ENCODE measurements at places on chromosomes 1 and 21.
A peak's percentile ranks its signal among the peaks of the same experiment; 100 is the strongest.

- no peak for DNase-seq
Measured at GRCh38 chr1:108075055-108075454, 110.1 kb upstream of the VAV3 start.

GRCh38 chr1:181603735-181604410 lies 120.6 kb downstream of the CACNA1E start:
- no peak for DNase-seq

DNA sequence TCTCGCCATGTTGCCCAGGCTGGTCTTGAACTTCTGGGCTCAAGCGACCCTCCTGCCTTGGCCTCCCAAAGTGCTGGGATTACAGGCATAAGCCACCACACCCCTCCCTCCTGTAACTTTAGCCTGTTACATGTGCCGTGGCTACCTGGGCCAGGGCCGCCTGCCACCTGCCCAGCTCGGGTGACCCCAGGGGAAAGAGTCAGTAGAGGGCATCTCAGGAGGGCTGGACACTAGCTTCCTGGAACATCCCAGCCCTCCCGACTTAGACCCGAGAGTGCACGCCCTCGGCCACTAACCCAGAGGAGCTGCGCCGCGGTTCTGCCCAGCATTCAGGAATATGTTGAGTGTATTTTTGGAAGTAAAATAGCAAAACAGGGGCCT lies 40.4 kb upstream of the TMEM52 start:
- no peak for DNase-seq

- DNase-seq, result peak; percentile 86
Measured at GRCh38 chr1:68954841-68955240, 458.0 kb upstream of the DEPDC1 start.

GRCh38 chr1:184610876-184611595 lies 143.6 kb downstream of the EDEM3 start:
- peak; percentile 9 for DNase-seq

DNA sequence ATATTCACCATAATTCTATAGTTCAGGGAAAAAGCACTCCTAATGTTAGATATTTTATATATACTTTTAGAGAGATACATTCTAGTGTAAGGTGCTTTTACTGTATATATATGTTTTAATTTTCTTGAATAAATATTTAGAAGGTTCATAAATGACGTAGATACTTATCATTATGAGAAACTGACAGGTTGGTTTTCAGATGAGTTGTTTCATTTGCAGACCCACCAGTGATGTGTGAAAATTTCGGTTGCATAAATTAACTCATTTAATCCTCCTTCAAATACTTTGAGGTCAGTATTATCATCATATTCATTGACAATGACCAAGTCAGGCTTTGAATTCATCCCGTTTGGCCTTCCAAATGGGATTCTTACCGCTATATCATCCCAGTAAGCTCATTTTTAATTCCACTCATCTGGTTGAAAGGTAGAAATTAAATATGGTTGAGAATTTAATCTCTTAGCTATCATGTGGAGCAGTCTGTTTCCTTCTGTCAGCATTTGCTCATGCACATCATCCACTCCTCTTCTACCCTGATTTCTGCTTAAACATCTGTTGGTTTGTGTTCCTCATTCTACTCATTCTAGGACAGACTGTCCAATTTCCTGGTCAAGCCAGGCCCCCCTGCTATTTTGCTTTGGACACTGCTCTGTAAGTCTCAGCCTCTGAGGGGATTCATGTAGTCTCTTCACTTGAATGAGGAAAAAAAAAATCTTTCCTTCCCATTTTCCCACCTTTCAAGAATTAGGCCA lies 1156.6 kb downstream of the PLA2G4A start:
- no peak for DNase-seq

- no peak for DNase-seq
Measured at GRCh38 chr1:160653620-160654016, 6.8 kb upstream of the SLAMF1 start.

- peak; percentile 77 for DNase-seq
Measured at GRCh38 chr1:247007511-247008405, at the start of gene ZNF695. Gene ZNF695 (minus strand): TSS chr1:247008057. CDS start chr1:247007908, 149 bp downstream.

DNA sequence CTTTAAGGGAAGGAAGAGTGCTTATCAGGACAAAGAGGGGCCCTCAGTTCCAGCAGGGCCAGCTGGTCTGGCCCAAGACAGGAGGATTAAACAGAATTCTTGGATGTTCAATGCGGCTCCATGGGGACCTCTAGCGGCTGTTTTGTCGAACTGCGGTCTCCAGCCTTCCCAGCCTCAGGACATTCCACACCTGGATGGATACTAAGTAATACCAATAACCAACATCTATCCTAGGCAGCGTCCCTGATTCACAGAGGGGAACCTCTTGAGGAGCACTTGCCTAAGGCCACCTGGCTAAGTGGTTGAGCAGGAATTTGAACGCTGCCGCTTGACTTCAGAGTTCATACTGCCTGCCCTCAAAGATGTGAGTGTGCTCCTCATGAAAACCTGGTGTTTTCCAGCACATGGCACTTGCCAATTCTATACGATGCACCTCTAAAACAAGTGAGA lies 15.5 kb upstream of the CD247 start:
- DNase-seq, result peak; percentile 43

DNA sequence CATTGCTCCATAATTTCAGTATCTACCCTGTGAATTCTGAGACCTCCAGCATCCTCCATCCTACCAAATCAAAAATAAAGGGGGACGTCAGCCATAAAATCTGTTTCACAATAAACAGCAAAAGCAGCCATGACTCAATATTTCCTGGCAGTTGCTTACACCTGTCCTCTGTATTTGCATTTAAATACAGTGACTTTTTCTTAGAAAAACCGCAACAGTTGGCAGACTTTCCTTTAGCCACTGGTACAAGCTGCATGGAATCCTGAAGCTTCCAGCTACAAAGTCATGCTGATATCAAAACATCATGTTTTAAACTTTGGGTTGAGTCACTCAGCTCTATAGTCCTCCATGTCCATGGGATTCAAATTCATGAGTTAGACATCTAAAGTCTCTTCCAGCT lies 278.0 kb upstream of the KAZN start:
- peak; percentile 39 for DNase-seq

- no peak for DNase-seq
Measured at GRCh38 chr1:34655206-34655874, 99.5 kb upstream of the GJB5 start.

- no peak for DNase-seq
Measured at GRCh38 chr1:108704496-108704895, 8.2 kb upstream of the FNDC7 start.

DNA sequence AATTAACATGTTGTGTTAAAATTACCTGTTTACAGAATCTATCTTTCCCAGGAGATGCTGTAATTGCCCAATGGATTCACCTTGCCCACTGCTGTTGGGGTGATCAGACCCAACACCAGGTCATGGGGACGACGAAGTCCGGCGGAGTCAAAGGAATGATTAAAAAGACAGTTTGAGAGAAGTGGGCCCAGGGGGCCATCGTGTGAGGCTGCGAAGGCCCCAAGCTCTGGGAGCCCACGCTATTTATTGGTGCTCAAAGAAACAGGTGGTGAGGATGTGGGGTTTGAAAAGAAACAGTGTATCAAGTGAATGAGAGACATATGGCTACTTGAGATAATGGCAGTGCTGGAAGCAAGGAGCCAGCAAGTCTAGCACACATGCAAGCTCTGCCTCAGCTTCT lies 16.3 kb upstream of the L1TD1 start:
- no peak for DNase-seq

DNA sequence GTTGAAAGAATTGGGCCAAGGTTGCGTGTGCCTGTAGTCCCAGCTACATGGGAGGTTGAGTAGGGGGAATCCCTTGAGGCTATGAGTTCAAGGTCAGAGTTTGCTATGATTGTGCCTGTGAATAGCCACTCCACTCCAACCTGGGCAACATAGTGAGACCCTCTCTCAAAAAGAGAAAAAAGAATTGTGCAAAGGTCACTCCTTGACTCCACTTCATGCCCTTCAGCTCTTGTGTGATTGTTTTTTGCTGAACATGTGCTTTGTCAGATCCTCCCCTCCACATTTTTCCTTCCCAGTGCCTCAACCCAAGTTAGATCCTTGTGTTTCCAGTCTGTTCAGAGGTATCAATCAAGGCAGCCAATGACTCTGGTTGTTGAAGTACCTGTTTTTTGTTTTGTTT lies 8.5 kb downstream of the TXNIP start:
- no peak for DNase-seq

- DNase-seq, result peak; percentile 25
Measured at GRCh38 chr1:209030454-209031167, 552.9 kb upstream of the CAMK1G start.

DNA sequence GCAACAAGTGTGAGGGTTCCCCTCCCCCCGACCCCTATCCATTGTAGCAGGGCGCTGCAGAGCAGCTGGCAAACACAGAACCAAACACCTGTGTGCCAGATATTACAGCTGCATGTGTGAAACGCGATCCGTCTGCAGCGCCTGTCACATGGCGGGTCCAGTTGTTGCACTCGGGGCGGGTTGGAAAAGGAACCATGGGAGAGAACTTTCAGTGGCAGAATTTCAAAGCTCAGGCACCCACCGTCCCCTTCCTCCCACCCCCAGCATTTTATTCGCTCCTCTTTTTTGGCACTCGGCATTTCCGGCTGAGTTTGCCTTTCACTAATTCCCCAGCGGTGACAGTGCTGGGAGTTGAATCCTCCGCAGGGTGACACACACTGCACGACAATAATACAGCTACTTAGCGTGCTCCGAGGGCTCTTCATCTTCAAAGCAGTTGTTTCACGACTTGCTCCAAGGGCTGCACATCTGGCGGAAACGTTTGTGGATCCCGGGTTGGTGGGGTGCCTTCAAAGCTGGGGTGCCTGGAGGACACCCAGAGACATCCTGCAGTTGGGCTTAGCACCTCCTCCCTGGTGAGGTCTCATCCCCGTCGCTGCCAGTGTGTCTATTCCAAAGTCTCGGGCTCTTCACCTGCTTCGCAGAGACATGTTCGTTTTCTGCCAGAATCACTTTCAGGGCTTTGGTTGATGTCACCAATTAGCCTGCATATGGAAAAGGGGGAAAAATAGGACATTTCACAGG lies 180.7 kb downstream of the ZBTB18 start:
- DNase-seq, result peak; percentile 53

DNA sequence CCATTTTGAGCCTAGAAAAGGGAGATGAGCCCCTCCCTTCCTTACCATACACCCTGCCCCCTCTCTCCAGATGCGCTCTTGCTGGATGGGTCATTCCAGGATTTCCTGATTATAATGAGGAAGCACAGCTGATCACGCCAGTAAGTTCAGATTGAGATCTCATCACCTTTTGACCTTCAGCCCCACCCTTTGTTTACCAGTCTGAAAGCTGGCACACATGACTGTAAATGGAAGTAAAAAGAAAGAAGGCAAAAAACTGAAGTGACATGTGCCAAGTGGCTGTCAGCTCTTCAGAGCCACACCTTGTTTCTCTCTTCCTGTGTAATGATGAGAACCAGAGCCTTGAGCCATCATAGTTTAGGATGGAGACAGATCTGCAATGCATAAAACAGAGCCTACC lies 27.9 kb downstream of the S1PR1 start:
- DNase-seq, result no peak

DNA sequence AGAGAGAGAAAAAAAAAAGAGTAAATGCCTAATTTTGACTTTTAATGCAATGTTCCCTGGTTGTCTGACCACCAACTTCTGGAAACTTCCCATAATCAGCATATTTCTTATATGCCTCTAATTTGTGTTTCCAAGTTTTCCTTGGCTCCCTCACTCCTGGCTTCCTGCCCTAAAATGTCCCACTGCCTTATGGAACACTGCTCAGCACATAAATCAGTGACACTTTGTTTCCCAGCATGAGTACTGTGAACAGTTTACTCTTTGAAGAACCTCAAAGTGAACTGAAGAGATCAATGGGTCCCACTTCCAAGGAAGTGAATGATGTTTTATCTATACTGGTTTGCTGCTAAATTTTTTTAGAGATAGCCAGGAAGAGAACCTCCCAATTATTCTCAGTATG lies 271.3 kb upstream of the PRMT6 start:
- no peak for DNase-seq

- no peak for DNase-seq
Measured at GRCh38 chr1:221989741-221990140, 247.9 kb upstream of the DUSP10 start.

DNA sequence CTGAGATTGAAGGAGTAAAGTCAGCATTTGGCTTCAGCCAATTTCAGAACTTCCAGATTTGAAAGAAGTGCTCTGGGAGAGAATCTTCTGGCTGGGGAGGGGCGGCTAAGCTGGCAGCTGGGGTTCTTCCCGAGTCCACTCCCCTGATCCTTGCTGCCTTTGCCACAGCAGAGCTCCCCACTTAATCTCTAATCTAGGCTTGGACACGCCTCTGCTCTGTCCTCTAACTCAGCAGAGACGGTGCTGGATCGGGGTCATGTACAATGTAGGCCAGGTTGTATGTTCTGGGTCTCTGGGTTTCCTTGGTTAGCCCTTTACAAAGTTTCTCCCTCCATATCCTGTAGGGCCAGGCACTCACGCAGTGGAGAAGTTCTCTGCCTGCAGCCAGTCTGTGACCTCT lies 10.1 kb upstream of the GSTM3 start:
- no peak for DNase-seq

GRCh38 chr1:27603681-27604578 lies at the start of gene AHDC1:
Gene AHDC1 (minus strand): TSS chr1:27604144. CDS start chr1:27552115, 52,029 bp downstream.
- DNase-seq, result peak; percentile 54

DNA sequence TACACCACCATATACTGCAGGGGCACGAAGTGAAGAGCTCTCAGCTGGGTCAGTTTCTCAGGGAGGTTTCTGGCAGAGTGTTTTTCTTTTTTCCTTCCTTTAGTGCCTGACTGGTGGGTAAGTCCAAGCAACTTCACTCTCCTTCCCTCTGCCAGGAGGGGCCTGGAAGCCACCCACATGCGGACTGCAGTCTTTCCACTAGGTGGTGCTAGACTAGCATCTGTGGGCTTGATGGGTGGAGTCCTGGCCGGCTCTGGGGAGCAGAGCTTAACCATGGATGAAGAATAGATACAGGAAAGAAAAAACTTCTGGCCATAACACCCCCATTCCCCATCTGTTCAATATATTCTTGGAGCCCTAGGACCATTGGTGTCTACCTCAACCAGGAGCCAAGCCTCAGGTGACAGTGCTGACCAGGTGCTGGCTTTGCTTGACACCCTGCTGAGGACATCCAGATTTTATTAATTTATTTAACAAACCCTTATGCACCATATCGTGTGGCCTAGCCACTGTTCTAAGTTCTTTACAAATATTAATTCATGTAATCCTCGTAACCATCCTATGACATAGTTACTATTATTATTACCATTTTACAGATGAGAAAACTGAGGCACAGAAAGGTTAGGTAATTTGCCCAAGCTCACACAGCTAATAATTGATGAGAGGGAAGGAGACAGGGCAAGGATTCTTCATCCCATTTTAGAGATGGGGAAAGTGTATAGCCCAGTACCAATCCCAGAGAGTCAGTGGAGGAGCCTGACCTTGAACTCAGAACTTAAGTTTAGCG lies 126.7 kb upstream of the CSF3R start:
- peak; percentile 36 for DNase-seq

DNA sequence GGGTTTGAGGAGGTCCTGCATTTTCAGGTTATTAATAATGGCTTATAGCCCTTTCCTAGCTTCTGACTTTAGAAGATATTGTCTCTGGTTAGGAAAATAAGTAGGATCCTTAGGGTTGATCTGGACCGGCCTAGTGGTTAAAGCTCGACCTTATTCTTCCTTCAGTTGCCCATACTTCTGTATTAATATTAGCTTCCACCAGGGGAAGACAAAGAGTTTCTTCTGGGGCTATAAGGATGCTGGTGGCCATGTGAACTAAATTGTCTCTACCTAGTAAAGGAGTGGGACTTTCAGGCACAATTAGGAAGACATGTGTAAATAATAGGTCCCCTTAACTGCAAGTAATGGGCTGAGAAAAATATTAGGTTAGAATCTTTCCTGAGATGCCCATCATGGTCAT lies 20.6 kb upstream of the FCGR2A start:
- DNase-seq, result no peak

Measured in NCI-H748 treated with DMSO at 0.1 percent for 48 hours (cell line).